ENCODE measurements at places on chromosomes 6 and 20. TPM values are rescaled to one million over a fixed set of nuclear protein-coding genes. Genes with fewer than 3 reads are reported as not detected.

GRCh38 chr6:84581494-84582259 lies 182.7 kb downstream of the TBX18 start:
- no peak for DNase-seq

PSORS1C2 gene
- not detected for total RNA-seq

SIRPB2 gene
- total RNA-seq = 1.8 TPM

ESF1 gene
- total RNA-seq = 9.6 TPM

LINC00237 gene
- not detected for total RNA-seq

- DNase-seq = no peak
Measured at GRCh38 chr6:150641398-150642139, 41.9 kb downstream of the PLEKHG1 start.

- no peak for DNase-seq
Measured at GRCh38 chr6:7728855-7729590, 3.1 kb downstream of the BMP6 start.

UST gene
- total RNA-seq = 3.8 TPM

GRCh38 chr20:58893355-58894120 lies 41.0 kb downstream of the GNAS start:
- DNase-seq = no peak

DNA sequence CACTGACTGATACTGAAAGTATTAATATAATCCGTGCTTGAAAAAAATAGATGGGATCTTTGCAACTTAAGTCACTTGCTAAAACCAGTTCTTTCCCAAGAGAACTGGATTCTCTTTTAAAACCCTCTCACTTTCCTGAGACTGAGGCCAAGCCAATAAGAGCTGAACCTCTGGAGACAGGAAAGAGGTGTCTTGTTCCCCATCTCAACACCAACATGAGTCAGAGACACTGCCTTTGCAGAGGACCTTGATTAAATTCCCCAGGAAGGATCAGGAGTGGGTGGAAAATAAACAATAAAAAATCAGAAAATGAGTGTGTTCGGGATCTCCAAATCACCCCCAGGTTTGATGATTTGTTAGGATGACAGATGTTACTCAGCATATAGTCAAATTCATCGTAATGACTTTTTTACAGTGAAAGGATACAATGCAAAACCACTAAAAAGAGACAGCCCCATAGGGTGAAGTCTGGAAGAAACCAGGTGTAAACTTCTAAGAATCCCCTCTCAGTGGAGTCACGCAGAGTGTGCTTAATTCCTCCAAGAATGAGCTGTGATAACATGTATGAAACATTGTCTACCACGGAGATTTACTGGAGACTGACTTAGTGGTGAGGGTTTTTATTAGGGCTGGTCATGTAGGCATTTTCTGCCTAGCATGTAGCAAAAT lies 122.8 kb upstream of the BEND3 start:
- DNase-seq = no peak

- no peak for DNase-seq
Measured at GRCh38 chr6:125773387-125774341, 17.1 kb upstream of the NCOA7 start.

GRCh38 chr6:34154668-34155447 lies 9.0 kb upstream of the GRM4 start:
- peak; percentile 73 for DNase-seq

TMEM30A gene
- total RNA-seq = 36.5 TPM

Measured in T-helper 17 cell (primary cell).